ENCODE measurements at places on chromosomes 4 and X.

- no peak for DNase-seq
These were observed 44.7 kb upstream of the BEX4 start for GRCh38 chrX:103170216-103170615.

DNA sequence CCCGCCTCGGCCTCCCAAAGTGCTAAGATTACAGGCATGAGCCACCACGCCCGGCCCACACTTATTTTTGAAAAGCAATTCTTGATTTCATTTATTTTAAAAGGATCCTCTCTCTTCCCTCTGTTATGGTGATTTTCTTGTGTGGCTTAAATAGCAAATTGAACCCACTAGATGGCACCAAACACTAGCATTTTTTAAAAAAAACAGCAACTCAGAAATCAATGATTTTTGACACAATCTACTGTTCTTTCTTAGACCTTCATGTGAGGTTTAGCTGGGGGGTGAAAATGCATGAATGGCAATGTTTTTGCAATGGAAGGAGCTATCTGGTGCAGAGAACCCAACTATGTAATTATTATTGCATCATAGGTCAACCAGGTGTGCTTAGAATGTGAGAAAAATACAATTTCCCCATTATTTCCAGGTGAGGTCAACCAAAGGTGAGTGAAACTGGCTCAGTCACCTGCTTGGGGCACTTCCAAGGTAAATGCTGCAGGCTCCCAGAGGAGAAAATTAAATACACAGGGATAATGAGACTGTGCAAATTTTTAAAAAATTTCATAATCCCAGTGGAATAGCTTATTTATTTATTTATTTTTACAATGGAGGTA, 226.7 kb upstream of the PRKX start:
- no peak for DNase-seq

DNA sequence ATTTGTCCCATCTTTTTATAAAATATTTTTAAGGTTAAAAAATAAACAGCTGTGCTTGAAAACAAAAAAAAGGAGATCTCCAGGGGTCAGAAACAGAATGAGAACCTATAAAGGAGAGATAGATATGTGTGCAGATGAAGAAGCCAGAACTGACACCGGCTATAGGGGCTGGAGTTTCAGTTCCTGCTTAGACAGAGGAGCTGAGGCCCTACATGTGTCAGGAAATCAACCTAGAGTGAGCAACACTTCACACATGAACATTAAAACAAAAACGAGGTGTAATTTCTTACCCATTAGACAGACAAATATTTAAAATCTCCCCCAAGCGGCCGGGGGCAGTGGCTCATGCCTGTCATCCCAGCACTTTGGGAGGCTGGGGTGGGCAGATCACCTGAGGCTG, 17.8 kb upstream of the HUWE1 start:
- DNase-seq = no peak

DNA sequence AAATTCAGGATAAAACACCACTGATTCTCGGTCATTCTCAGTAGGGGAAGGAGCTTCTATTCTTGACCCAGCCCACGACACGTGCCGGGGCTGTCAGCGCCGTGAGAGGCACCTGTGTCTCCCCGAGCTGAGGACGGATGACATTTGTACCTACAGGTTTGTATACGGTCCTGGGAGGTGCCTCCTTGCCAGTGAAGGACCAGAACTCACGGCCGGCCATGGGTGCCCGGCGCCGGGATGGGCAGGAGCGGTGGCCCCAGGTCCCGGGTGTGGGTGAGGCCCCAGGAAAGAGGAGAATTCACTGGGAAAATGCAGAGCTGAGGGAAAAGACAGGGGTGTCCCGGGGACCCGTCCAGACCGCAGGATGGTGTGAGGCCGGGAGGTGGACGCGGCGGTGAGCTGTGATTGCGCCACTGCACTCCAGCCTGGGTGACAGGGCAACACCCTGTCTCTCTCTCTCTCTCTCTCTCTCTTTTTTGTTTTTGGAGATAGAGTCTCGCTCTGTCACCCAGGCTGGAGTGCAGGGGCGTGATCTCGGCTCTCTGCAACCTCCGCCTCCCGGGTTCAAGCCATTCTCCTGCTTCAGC, 48.9 kb upstream of the PPP2R3B start:
- no peak for DNase-seq

DNA sequence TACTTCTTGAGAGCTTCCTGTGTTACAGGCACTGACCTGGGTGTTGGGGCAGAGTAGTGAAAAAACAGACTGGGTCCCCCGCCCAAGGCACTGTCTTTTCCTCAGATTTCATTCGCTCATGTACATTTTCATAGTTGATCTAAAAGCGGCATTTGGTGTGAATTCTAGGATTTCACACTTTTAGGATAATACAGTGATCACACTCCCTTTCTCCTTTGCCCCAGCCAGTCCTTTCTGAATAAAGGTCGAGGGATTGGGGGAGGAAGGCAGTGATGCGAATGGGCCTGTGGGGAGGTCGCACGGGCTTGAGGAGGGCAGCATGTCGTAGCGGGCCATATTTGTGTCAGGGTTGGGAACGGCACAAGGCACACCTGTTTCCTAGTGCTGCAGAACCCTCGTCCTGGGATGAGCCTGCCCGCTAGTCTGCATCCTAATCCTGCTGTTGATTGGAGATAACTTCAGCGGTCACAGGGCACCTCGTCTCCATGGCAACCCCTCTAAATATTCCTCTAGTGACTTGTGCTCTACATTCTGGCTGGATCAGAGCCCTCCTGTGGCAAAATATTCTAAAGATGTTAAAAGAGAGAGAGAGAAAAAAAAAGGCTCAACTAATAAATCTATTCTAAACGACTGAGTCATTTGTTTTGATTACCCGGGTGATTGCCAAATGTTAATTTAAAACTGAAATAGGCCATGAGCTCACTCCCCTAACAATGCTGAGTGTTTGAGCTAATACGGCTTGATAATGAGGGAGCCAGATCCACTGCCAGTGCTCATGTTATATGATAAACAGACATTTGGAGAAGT, 21.8 kb downstream of the FHL1 start:
- DNase-seq = peak; percentile 74

DNA sequence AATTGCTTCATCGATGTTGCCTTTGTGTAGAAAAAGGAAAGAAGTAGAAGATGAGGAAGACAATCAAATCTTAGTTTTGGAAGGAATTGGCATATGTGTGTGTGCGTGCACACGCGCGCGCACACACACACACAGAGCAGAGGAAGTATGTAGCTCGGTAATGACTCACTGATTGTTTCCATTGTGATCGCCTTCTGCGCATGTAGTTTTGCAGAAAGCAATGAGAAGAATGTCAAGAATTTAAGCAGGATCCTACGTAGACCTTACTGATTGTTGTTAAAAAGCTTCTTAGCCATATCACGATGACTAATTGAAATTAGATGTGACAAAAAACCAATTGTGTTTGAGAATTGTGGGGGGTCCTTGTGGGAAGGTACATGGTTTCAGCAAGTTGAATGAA, 12.8 kb upstream of the LIMCH1 start:
- DNase-seq = peak; percentile 99

- DNase-seq = no peak
These were observed 66.5 kb upstream of the CLCN4 start for GRCh38 chrX:10090319-10090718.

GRCh38 chr4:113739197-113739596, 22.3 kb downstream of the CAMK2D start:
- DNase-seq = no peak

DNA sequence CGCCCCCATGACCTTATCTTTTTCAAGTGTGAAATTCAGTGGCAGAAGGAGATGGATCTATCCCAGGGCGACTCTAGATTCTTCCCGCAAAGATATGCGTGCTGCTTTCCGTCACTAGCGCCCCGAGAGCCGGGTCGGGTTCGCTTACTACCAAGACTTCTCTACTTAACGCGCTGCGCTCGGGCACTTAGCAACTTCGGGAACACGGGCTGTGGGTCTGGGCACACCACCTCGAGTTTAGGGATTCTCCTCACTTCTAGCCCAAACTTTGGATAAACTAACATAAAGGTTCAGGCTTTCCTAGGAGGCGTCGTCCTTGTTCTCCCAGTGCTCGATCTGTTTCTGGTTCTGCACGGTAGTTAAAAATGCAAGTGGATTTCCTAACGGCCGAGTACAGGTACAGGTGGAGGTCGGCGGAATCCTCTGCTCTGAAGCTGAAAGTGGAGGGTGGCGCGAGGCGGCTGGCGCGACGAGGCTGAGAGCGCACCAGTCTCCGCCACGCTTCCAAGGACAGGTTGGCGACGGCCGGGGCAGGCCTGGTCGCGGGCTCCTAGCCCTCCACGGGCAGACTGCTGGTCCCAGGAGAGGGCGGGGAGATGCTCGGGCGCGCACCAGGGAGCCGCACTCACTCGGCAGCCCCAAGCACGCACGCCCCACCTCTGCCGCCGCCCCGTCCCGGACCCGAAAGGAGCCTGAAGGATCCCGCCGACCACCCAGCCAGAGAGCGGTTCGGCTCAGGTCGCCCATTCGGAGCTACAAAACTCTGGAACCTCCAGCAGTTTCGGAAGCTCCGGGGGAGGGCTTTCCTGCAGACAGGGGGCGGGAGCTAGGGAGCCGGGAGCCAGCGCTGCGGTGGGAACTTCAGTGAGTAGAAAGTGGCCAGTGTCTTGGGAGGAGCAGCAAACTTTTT, 100.8 kb upstream of the TENM3 start:
- no peak for DNase-seq

DNA sequence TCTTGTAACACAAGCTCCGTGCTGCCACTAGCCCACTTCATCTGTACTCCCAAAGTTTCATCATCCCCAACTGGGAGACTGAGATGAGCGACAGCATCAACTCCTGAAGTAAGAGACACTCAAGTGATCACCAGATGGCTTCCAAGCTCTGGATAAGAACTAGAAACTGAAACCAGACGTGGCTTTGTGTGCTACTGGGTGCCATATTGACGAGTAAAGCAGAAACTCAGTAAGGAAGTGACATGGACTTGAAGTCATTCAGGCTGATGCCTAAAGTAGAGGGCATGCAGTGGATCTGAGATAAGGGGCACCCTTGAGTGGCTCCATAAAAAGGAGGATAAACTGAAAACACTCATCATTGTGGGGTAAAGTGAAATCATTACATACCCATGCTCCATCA, 72.4 kb downstream of the PCYT1B start:
- no peak for DNase-seq
